ENCODE measurements at places on chromosomes 6 and 20. TPM values are rescaled to one million over a fixed set of nuclear protein-coding genes. Genes with fewer than 3 reads are reported as not detected.

The SIRPB2 gene
- 6.6 TPM for total RNA-seq

The ZNF343 gene
- total RNA-seq: 9.9 TPM

The GPR63 gene
- total RNA-seq: 0.83 TPM

The PANK2 gene
- 42.8 TPM for total RNA-seq

The FNDC1 gene
- total RNA-seq: 4.2 TPM

DNA sequence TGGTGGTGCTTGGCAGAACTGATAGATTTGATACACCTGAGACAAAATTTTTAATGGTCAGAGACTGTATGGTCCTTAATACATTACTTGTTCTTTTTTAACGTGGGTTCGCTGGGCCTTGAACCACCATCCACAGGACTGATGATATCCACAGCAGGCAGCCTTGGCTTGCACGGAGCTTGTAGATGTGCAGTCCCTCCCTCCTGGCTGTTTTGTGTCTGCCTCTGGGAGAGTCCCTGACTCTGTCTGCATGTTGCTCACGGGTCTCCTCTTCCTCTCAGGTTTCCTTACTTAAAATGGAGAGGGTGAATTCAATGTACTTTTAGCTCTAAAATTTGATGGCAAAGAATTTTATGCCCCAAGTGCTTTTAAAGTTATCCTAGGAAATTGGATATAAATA, 17.5 kb downstream of the KIF25 start:
- H3K27me3 ChIP-seq: peaks cover 27% of the 10 kb centered on the region
- H3K4me3 ChIP-seq: no peak overlapping the region
- H3K27ac ChIP-seq: no peak overlapping the region
- H3K36me3 ChIP-seq: no peaks in the 10 kb centered on the region
- no peaks in the 10 kb centered on the region for H3K4me1 ChIP-seq

GRCh38 chr6:50990750-50991446, 172.2 kb downstream of the TFAP2B start:
- H3K4me1 ChIP-seq: no peaks in the 10 kb centered on the region
- no peaks in the 10 kb centered on the region for H3K27me3 ChIP-seq
- H3K27ac ChIP-seq: no peak overlapping the region
- H3K4me3 ChIP-seq: no peak overlapping the region
- H3K36me3 ChIP-seq: no peaks in the 10 kb centered on the region
- no peak for DNase-seq

DNA sequence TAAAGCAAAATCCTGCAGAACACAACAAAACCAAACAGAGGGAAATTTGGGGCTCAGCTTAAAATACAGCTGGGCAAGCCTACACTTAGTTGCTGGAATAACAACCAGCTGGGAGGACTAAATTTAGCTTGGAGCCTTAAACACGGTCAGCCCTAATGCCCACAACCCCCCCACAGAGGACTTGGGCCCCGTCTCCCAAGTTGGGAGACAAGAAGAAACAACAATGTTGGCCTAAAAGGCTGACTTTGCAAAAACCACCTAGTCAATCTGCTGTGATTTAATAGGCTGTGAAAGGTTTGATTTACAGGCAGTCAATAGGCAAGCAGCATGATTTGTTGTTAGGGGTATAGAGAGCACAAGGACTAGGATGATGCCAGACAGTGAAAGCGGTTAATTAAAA, 40.3 kb upstream of the ARMC2 start:
- H3K4me3 ChIP-seq: no peak overlapping the region
- no peak overlapping the region for H3K27ac ChIP-seq
- peaks cover 3% of the 10 kb centered on the region for H3K4me1 ChIP-seq

DNA sequence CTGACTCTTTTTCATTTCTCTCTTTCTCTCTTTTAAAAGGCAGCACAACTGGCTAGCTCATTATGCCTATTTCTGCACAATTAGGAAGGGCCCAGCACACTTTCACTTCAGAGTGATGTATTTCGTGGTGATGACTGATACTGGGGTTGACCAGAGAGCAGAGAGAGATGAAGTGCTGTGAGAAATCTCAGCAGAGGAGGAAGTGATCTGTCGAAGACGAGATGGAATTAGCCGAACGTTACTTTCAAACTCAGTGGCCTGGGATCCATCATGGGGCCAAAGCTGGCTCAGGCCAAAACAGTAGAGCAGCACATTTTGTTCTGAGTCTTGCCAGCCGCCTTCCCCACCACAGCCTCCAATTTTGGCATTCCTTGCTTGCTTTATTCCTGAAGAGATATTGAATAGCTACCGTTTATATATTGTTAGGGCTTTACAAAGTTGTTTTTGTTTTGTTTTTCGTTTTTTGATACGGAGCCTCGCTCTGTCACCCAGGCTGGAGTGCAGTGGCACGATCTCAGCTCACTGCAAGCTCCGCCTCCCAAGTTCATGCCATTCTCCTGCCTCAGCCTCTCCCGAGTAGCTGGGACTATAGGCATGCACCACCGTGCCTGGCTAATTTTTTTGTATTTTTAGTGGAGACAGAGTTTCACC, 213.2 kb upstream of the ECI2 start:
- no peak overlapping the region for H3K4me3 ChIP-seq
- no peaks in the 10 kb centered on the region for H3K27me3 ChIP-seq
- DNase-seq: peak; percentile 90

- no peak for DNase-seq
- H3K27ac ChIP-seq: no peak overlapping the region
- no peak overlapping the region for H3K4me3 ChIP-seq
- H3K4me1 ChIP-seq: no peaks in the 10 kb centered on the region
Measured at GRCh38 chr20:43565758-43566104, 6.9 kb downstream of the SGK2 start.

GRCh38 chr20:10531848-10532247, 96.7 kb downstream of the SLX4IP start:
- no peak overlapping the region for H3K27ac ChIP-seq
- no peak for DNase-seq
- H3K27me3 ChIP-seq: no peaks in the 10 kb centered on the region

DNA sequence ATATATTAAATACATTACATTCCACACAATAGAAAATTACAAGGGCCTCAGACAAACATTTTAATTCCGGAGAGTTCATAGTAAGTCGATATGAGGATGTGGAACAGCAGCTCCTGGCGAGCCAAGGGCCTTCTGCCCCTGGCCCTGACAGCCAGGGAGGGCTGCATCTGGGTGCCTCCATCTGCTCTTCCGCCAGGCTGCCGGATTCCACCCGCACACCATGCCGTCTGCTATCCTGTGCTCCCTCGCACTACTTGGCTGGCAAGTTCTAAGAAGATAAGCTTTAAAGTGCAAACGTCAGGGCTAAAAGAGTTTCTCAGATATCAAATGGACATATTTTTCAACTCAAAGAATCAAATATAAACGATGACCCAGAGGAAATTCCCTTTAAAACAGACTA, 656.3 kb upstream of the NOX3 start:
- no peak overlapping the region for H3K27ac ChIP-seq
- H3K4me3 ChIP-seq: no peak overlapping the region
- peak; percentile 7 for DNase-seq

GRCh38 chr6:27782748-27783147, 129.4 kb downstream of the OR2B2 start:
- DNase-seq: no peak
- H3K27ac ChIP-seq: no peak overlapping the region
- H3K4me3 ChIP-seq: no peak overlapping the region
- no peaks in the 10 kb centered on the region for H3K27me3 ChIP-seq

GRCh38 chr6:54284161-54284860, 23.9 kb upstream of the TINAG start:
- H3K4me3 ChIP-seq: no peak overlapping the region
- DNase-seq: no peak
- no peaks in the 10 kb centered on the region for H3K27me3 ChIP-seq
- no peaks in the 10 kb centered on the region for H3K36me3 ChIP-seq

- no peak overlapping the region for H3K27ac ChIP-seq
- H3K27me3 ChIP-seq: no peaks in the 10 kb centered on the region
- H3K4me1 ChIP-seq: no peaks in the 10 kb centered on the region
- no peaks in the 10 kb centered on the region for H3K36me3 ChIP-seq
- DNase-seq: peak; percentile 42
Measured at GRCh38 chr20:53493311-53493857, 100.3 kb downstream of the ZNF217 start.

GRCh38 chr6:119978274-119978889, 628.8 kb upstream of the MAN1A1 start:
- H3K27me3 ChIP-seq: no peaks in the 10 kb centered on the region
- H3K4me3 ChIP-seq: no peak overlapping the region
- no peak overlapping the region for H3K27ac ChIP-seq

- H3K4me3 ChIP-seq: no peak overlapping the region
- no peaks in the 10 kb centered on the region for H3K36me3 ChIP-seq
- H3K4me1 ChIP-seq: no peaks in the 10 kb centered on the region
- DNase-seq: no peak
- no peak overlapping the region for H3K27ac ChIP-seq
Measured at GRCh38 chr6:111995404-111995803, 58.5 kb upstream of the CCN6 start.

- peak overlapping the region; percentile 29 for H3K4me3 ChIP-seq
- peak; percentile 93 for DNase-seq
- peaks cover 73% of the 10 kb centered on the region for H3K4me1 ChIP-seq
- no peaks in the 10 kb centered on the region for H3K27me3 ChIP-seq
- H3K27ac ChIP-seq: peak overlapping the region; percentile 48
Measured at GRCh38 chr6:33430991-33431879, 11.4 kb downstream of the SYNGAP1 start.

DNA sequence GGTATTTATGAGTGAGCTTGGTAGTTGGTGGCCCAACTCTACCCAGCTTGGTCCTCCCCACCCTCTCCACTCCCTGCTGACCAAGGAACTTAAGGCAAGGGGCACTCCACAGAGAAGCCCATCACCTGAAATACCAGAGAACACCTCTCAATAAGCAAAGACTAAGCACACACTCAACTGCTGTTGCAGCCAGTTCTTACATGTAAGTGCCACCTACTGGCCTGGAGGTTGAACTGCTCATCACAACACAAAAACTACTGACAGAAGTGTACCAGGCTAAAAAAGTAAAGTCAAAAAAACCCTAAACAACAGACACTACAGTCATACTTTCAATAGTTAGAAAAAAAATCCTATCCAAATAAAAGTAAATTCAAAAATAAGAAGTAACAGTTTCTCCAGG, 146.2 kb downstream of the FAM83B start:
- no peak overlapping the region for H3K4me3 ChIP-seq
- no peaks in the 10 kb centered on the region for H3K36me3 ChIP-seq
- H3K27ac ChIP-seq: no peak overlapping the region
- no peak for DNase-seq
- no peaks in the 10 kb centered on the region for H3K27me3 ChIP-seq
- no peaks in the 10 kb centered on the region for H3K4me1 ChIP-seq

- H3K27me3 ChIP-seq: no peaks in the 10 kb centered on the region
- H3K27ac ChIP-seq: no peak overlapping the region
- DNase-seq: no peak
- no peaks in the 10 kb centered on the region for H3K36me3 ChIP-seq
- no peaks in the 10 kb centered on the region for H3K4me1 ChIP-seq
Measured at GRCh38 chr6:147257760-147258159, 53.5 kb downstream of the STXBP5 start.

DNA sequence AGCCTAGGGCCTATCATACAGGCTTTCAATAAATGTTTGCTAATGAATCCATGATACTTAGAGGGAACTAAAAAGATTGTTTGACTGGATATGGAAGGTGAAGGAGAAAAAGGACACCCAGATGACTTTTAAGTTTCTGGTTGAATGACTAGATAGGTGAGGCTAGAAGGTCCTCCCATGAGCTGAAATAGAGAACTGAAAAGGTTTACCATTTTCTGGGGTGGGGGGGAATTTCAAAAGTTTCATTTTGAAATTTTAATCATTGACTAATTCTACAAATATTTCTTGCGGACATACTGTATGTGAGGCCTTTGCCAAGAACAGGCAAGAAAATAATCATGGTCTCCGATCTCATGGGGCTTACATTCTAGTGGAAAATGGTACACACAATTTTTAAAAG, 17.9 kb upstream of the ZBTB2 start:
- no peak for DNase-seq
- H3K4me3 ChIP-seq: no peak overlapping the region

DNA sequence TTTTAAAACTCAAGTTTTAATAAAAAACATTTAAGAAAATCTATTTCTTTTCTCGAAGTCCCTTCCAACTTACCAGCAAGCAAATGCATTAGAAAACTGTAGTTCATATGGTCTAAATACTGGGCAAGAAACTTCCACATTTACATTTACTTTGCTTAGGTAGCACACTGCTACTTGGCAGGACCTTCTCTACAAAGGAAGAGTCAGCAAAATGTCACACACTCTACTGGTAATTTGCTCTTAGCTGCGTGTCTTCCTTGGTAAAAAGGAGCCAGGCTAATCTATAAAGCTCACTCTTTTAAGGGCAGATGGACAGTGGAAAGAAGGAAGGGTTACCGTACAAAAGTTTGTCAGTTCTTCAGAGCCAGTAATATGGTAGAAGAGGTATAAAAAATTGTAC, 45.7 kb downstream of the MAP3K7 start:
- DNase-seq: no peak
- H3K27ac ChIP-seq: no peak overlapping the region
- peaks cover 9% of the 10 kb centered on the region for H3K4me1 ChIP-seq
- no peaks in the 10 kb centered on the region for H3K27me3 ChIP-seq
- H3K36me3 ChIP-seq: peaks cover 34% of the 10 kb centered on the region
- no peak overlapping the region for H3K4me3 ChIP-seq

GRCh38 chr20:64095927-64096326, 11.4 kb downstream of the NPBWR2 start:
- DNase-seq: no peak
- no peak overlapping the region for H3K4me3 ChIP-seq
- H3K4me1 ChIP-seq: no peaks in the 10 kb centered on the region
- no peaks in the 10 kb centered on the region for H3K36me3 ChIP-seq
- H3K27ac ChIP-seq: no peak overlapping the region

GRCh38 chr20:37355252-37356180, 9.6 kb downstream of the SRC start:
- H3K27ac ChIP-seq: peak overlapping the region; percentile 65
- H3K36me3 ChIP-seq: no peaks in the 10 kb centered on the region
- H3K27me3 ChIP-seq: no peaks in the 10 kb centered on the region

- no peak overlapping the region for H3K4me3 ChIP-seq
- H3K27ac ChIP-seq: no peak overlapping the region
- peaks cover 32% of the 10 kb centered on the region for H3K27me3 ChIP-seq
- no peak for DNase-seq
Measured at GRCh38 chr6:170248111-170248805, 42.6 kb downstream of the DLL1 start.

DNA sequence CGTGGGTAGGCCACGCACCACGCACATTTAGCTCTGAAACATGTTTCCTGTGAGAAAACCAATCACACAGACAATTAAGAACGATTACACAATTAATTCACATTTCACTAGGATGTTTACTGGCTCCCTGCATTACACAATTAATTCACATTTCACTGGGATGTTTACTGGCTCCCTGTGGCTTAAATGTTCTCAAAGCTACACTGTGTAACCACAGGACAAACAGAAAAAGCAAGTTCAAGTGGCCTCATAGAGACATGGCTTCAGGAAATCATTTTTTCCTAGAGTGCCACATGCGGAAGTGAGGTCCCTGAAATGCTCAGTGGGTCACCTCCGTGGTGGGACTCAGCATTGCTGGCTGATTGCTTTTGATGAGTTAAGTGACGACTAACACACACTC, 61.7 kb upstream of the XRN2 start:
- no peak overlapping the region for H3K4me3 ChIP-seq
- no peak for DNase-seq
- peaks cover 18% of the 10 kb centered on the region for H3K36me3 ChIP-seq
- H3K4me1 ChIP-seq: no peaks in the 10 kb centered on the region
- H3K27me3 ChIP-seq: no peaks in the 10 kb centered on the region
- H3K27ac ChIP-seq: no peak overlapping the region
